ENCODE measurements at places on chromosomes 13 and 19.

DNA sequence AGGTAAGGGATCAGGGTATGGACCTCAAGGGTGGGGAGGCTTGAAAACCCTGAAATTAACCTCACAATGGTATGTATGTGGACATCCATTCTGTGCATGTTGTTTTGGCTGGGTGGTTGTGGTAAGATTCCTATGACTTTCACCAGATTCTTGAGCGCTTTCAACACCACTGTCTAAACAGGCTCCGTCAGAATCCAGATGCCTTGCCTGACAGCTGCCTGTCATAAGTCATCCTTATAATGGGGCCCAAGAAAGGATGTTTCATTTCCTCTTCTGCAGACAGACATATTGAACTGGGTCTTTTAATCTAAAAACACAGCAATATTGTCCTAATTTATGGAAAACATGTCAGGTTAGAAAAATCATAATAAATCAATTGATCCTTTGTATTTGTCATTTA lies 41.3 kb downstream of the ALOX5AP start:
- no peak for DNase-seq

GRCh38 chr19:41307954-41308449 lies 2.0 kb upstream of the CCDC97 start:
- no peak for DNase-seq

GRCh38 chr19:8363803-8364771 lies at the start of gene ANGPTL4:
Gene ANGPTL4 (plus strand): TSS chr19:8364155. CDS start chr19:8364322, 167 bp downstream.
- DNase-seq, result peak; percentile 93

DNA sequence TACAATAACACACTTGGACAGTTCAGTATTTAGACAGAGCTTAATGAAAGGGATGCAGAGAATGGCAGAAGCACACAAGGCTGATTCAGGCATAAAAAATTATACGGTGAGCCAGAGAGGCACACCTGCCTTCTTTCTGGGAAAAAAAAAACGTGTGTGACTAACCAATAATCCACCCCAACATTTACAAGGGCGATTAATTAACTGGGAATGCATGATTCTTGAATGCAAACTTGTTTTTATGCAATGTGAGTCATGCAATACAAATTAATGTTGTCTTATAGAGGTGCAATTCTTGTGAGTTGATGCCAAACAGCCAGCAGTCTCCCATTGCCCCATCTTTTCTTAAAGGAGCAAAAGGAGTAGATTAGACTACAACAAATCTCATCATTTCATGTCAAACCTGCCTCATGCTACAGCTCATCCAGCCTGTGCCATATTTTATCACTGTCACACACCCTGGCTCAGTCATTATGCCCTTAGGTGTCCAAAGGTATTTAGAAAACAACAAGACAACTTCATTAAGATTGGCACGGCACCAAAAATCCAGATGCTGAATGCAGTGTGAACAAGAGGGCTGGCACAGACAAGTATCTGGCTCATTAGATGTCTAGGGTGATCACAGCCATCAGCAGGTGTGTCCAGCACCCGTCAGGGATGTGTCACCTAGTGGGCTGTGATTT lies 721.1 kb downstream of the EFNB2 start:
- DNase-seq, result no peak

GRCh38 chr13:111117289-111117688 lies 2.2 kb downstream of the ARHGEF7 start:
- DNase-seq, result no peak

- no peak for DNase-seq
Measured at GRCh38 chr19:5126498-5127223, 157.7 kb downstream of the KDM4B start.

DNA sequence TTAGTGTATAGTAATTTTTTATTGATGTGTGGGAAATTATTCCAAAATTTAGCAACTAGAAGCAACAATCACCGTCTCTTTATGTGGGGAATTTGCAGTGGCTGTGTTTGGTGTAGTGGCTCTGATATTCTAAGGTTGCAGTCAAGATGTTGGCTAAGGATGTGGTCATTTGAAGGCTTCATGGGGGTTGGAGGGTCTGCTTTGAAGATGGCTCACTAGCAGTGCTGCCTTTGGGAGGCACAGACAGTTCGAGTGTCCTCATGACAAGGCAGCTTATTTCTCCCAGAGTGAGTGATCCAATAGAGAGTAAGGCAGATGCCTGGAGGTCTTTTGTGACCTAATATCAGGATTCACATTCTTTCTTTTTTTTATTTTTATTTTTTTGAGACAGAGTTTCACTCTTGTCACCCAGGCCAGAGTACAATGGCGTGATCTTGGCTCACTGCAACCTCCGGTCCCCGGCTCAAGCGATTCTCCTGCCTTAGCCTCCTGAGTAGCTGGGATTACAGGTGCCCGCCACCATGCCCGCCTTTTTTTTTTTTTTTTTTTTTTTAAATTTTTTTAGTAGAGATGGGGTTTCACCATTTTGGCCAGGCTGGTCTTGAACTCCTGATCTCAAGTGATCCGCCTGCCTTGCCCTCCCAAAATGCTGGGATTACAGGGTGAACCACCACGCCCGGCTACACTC lies 8.7 kb downstream of the GPI start:
- DNase-seq, result no peak

DNA sequence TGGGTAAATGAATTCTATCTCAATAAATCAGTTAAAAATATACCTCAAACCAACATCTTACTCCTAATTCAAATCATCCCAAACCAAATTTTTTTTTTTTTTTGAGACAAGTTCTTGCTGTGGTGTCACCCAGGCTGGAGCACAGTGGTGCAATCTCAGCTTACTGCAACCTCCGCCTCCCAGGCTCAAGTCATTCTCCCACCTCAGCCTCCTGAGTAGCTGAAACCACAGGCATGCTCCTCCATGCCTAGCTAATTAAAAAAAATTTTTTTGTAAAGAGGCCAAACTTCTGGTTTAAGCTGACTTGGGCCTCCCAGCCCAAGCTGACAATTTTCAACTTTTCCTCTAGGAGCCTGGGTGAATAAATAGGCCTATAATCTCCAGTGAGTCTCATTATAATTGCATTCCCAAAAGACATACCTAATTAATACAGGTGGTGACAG lies 22.1 kb upstream of the OLFM2 start:
- no peak for DNase-seq
